ENCODE measurements at places on chromosomes 5 and 9.
A peak's percentile ranks its signal among the peaks of the same experiment; 100 is the strongest.

GRCh38 chr9:15221746-15222145 lies 85.3 kb downstream of the TTC39B start:
- no peaks in the 10 kb centered on the region for H3K27me3 ChIP-seq
- no peaks in the 10 kb centered on the region for H3K4me1 ChIP-seq
- no peaks in the 10 kb centered on the region for H3K36me3 ChIP-seq
- H3K4me3 ChIP-seq, result no peak overlapping the region
- DNase-seq, result no peak

GRCh38 chr5:122844136-122844909 lies 1.1 kb upstream of the SNX24 start:
- peaks cover 11% of the 10 kb centered on the region for H3K36me3 ChIP-seq
- DNase-seq, result no peak
- H3K4me1 ChIP-seq, result peaks cover 23% of the 10 kb centered on the region
- peak overlapping the region; percentile 100 for H3K4me3 ChIP-seq

- H3K27ac ChIP-seq, result no peak overlapping the region
- no peaks in the 10 kb centered on the region for H3K27me3 ChIP-seq
- H3K4me1 ChIP-seq, result no peaks in the 10 kb centered on the region
- H3K36me3 ChIP-seq, result no peaks in the 10 kb centered on the region
- no peak overlapping the region for H3K4me3 ChIP-seq
These were observed 67.7 kb upstream of the ATG10 start for GRCh38 chr5:81904166-81904565.

GRCh38 chr5:134525683-134526482 lies 413 bp downstream of the JADE2 start:
- DNase-seq, result peak; percentile 83
- H3K36me3 ChIP-seq, result no peaks in the 10 kb centered on the region
- H3K27me3 ChIP-seq, result peaks cover 7% of the 10 kb centered on the region
- peak overlapping the region; percentile 62 for H3K4me3 ChIP-seq
- H3K4me1 ChIP-seq, result peaks cover 28% of the 10 kb centered on the region
- H3K27ac ChIP-seq, result peak overlapping the region; percentile 34

DNA sequence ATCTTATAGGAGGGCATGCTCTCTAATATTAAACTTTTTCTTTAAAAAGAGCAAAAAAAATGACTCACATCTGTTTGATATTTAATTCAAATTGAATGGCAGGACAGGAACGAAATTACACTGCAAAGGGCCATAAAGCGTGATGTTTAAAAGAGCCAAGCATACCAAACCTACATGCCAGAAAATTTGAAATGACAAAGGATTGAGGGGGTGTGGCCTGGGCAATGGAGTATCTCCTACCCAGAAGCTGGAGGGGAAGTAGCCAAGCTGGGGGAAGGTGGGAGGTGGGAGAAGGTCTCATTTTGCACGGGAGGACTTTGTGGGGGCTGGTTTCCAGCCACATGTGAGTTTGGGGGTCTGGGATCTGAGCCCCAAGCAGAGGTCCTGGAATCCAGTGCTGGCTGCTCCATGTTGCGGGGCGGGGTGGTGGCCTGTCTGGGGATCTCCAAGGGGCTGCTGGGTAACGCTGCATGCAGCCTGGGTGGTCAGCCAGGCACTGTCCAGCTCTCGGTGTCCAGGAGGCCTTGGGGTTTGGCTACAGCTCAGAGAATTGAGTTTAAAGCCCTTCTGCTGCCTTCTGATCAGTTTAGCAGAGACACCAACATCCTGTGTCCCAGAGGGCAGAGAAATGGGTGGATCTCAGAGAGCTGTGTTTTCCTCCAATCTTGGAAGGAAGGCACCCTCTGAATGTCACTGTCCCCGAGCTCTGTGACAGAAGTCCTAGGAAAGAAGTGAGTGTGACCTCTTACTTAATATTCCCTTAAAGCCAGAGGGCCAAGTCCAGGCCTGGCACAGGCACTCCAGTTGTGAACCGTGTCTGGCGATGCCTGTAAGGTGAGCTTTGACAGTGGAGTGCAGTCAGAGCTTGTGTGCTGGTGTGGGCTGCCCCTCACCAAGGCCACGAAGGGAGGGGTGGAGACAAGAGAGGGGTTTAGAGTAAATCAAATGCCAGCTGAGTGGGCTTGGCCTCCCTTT lies 7.6 kb downstream of the DCANP1 start:
- no peaks in the 10 kb centered on the region for H3K36me3 ChIP-seq
- H3K4me3 ChIP-seq, result no peak overlapping the region
- no peak for DNase-seq
- H3K27ac ChIP-seq, result no peak overlapping the region

- peaks cover 42% of the 10 kb centered on the region for H3K4me1 ChIP-seq
- peaks cover 17% of the 10 kb centered on the region for H3K36me3 ChIP-seq
- DNase-seq, result no peak
- H3K4me3 ChIP-seq, result peak overlapping the region; percentile 98
- no peaks in the 10 kb centered on the region for H3K27me3 ChIP-seq
- H3K27ac ChIP-seq, result peak overlapping the region; percentile 74
These were observed 682 bp upstream of the SPTAN1 start for GRCh38 chr9:128551657-128552152.

DNA sequence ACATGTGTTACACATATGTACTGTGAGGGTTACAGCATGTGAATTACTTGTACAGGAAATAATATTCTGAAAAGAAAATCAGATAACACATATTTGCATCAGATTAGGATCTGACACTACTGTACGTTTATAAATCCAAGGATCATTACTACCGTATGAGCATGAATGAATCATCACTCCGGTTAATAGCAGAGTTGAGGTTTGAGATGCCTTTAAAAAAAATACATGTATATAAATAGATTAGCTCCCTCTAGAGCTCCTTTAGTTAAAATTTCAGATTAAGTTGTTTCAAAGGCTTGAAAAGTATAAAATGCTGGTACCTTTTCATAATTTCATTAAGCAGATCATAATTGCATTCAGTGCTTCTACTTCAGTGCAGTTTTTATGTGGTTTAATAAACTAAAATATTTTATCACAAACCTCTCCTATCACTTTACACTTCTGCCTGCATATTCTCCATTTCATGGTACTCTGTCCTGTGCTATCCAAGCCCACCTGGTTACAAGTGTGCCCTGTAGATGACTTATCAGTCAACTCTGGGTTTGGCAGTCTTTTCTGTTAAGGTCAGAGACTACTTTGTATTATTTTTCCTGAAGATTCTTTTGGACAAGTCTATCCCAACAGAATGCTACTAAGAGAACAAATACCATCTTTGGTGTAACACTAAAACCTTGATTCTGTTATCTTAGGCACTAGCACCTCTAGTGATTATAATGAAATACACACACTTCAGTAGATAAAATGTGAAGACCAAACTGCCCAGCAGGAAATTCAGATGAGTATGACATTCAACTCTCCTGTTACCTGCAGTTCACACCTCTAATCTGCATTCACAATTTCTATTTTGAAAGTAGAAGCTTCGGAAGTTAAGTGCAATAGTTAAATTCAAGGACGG lies 48.0 kb upstream of the POU5F2 start:
- H3K36me3 ChIP-seq, result no peaks in the 10 kb centered on the region
- no peak for DNase-seq
- no peak overlapping the region for H3K4me3 ChIP-seq
- H3K27ac ChIP-seq, result no peak overlapping the region
- H3K4me1 ChIP-seq, result peaks cover 3% of the 10 kb centered on the region

DNA sequence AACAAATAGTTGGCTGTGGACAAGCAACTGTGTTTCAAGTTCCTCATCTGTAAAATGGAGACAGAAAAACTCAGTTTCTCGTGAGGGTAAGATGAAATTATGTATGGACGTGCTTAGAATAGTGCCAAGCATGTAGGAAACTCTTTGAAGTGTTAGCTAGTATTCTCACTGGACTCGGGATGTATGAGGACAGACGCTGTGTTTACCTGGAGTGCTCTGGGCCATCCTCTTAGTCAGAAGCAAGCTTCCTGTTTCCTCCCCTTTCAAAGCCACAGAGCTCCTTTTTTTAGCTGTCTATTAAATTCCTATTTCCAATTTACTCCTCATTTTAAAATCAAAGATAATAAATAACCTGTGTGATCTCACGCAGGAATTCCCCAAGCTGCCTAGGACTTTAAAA lies 23.8 kb upstream of the IQGAP2 start:
- no peaks in the 10 kb centered on the region for H3K27me3 ChIP-seq
- H3K4me1 ChIP-seq, result no peaks in the 10 kb centered on the region
- H3K36me3 ChIP-seq, result no peaks in the 10 kb centered on the region

GRCh38 chr9:110025551-110026170 lies 182.3 kb downstream of the C9orf152 start:
- H3K4me1 ChIP-seq, result peaks cover 41% of the 10 kb centered on the region
- no peak overlapping the region for H3K4me3 ChIP-seq
- H3K27me3 ChIP-seq, result no peaks in the 10 kb centered on the region
- no peaks in the 10 kb centered on the region for H3K36me3 ChIP-seq
- no peak for DNase-seq
- H3K27ac ChIP-seq, result no peak overlapping the region

- no peaks in the 10 kb centered on the region for H3K27me3 ChIP-seq
- no peaks in the 10 kb centered on the region for H3K4me1 ChIP-seq
- H3K4me3 ChIP-seq, result no peak overlapping the region
- H3K36me3 ChIP-seq, result no peaks in the 10 kb centered on the region
- no peak overlapping the region for H3K27ac ChIP-seq
These were observed 142.2 kb downstream of the FGF10 start for GRCh38 chr5:44246986-44247385.

DNA sequence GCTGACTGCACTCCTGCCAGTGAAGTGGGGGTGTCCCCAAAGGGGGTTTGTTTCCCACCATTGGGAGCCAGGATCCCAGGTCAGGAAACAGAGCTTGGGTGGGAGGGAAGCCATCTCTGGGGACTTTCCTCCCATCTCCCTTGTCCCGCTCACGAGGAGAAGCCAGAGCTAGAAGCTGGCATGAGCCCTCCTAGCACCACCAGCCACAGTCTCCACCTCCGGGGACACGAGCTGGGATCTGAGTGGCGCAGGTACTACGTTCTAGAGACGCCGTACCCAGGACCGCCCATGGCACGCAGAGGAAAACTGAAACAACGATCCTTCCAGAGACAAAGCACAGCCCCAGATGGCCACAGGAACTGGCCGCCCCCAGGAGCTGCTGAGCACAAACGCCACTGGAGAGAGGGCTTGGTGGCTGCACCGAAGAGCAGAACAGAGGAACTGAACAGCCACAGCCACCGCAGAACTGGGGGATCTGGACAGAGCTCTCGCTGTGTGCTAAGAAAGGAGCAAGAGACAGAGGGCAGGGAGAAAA lies 29.8 kb downstream of the ADAMTS2 start:
- no peak overlapping the region for H3K27ac ChIP-seq
- DNase-seq, result no peak

GRCh38 chr9:122227575-122227900 lies 1.2 kb downstream of the LHX6 start:
- H3K4me3 ChIP-seq, result no peak overlapping the region
- no peak overlapping the region for H3K27ac ChIP-seq
- H3K36me3 ChIP-seq, result peaks cover 11% of the 10 kb centered on the region

DNA sequence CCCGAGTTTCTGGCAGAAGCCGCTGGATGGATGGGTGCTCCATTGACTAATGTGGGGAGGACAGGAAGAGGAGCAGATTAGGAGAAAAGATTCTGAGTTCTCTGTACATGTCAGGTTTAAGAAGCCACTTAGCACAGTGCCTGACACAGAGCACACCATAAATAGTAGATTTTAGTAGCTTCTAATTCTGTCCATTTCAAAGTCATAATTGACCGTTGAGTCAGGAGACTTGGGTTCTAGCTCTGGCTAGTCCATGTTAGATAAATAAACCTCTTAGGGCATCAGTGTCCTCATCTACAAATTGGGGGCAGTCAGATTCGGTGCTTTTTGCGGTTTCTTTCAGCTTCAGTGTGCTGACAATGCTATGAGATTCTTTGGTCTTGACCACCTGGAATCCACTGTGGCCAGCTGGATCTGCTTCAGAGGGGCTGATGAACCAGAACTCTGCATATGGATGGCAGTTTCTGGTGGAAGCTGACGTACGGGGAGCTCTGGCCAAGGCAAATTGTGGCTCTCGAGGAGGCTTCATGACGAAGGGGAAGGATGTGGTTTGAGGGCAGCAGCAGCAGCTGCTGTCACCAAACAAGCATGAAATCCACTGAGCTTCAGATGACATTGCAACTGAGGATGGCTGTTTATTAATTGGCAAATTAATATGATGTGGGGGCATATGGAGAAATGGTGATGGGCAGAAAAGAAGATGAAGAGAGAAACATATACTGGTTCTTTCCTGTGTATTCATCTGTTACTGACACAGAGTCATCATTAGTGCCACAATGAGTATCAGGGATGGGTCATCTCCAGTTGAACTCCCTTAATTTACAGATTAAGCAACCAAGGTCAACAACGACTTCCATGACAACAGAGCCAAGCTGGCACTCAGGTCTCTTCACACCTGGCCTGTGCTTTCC lies 134.4 kb downstream of the AOPEP start:
- no peak overlapping the region for H3K4me3 ChIP-seq
- no peaks in the 10 kb centered on the region for H3K36me3 ChIP-seq
- no peaks in the 10 kb centered on the region for H3K27me3 ChIP-seq
- DNase-seq, result peak; percentile 73

- no peak overlapping the region for H3K4me3 ChIP-seq
- no peaks in the 10 kb centered on the region for H3K27me3 ChIP-seq
- no peak overlapping the region for H3K27ac ChIP-seq
- no peak for DNase-seq
These were observed 205.2 kb downstream of the NR3C1 start for GRCh38 chr5:143198332-143198731.

DNA sequence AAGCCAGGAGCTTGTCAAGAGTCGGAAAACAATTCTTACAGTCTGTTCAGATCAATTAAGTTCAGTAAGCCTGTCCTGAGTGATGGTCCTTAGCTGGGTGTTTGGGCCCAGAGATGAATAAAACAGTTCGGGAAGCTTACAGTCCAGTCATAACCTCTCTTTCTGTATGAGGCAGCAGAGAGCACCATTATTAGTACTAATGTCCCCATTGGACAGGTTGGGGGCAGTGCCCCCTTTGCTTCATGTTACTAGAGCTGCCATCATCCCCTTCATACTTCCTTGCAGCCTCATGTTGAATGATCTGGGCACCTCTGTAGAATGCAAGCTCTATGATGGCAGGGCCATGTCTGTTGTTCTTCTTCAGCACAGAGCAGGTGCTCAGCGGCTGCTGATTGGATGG lies 9.8 kb downstream of the DOCK2 start:
- no peaks in the 10 kb centered on the region for H3K36me3 ChIP-seq
- H3K4me1 ChIP-seq, result peaks cover 26% of the 10 kb centered on the region
- H3K27me3 ChIP-seq, result no peaks in the 10 kb centered on the region
- H3K27ac ChIP-seq, result no peak overlapping the region
- no peak overlapping the region for H3K4me3 ChIP-seq

Measured in SJSA1 (cell line).